ENCODE measurements at places on chromosomes 13 and 19.

- no peak for DNase-seq
Observed at GRCh38 chr19:31602548-31602947, 253.3 kb upstream of the TSHZ3 start.

DNA sequence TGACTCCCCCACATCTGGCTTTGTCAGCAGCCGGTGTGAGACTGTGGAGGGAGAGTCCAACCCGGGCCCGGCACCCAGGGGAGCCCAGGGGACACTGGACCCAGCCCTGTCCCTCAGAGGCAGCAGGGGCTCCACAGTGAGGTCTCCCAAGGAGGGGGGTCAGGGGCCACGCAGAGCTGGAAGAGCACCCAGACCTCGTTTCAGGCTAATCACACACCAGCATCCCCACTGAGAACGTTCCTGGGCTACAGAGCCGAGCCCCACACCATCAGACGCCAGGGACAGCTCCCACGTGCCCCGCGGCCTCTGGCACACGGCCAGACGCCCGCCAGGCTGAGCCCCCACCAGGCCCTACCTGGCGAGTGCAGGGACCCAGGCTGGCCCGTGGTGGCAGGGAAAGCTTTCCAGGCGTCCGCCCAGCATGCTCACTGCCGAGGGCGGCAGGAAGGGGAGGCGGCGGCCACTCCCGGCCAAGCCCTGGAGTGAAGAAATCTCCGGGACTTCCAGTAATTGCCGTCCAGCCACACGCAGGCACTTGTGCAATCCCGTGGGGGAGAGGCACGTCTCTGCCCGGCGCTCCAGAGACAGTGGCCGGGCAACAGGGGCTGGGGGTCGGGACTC lies 19.2 kb downstream of the SBNO2 start:
- no peak for DNase-seq

- no peak for DNase-seq
Observed at GRCh38 chr13:67519356-67519755, 289.2 kb upstream of the PCDH9 start.

DNA sequence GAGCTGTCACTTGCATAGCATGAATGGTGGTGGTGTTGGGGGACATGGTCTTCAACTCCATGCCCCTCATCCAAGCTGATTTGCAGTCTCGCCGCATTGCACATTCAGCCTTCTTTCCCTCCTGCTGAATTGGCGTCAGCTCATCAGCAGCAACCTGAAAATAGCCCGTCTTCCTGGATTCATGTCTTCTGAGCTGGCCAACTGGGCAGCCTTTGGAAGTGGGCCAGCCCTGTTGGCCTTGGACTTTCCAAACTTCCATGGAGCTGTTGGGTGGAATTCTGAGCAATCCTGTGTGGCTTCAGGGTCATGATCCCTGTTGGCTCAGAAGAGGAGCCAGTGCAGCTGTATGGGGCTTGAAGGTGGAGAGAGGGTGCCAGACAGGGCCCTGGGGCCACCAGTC lies 68.8 kb downstream of the ZNF536 start:
- no peak for DNase-seq

DNA sequence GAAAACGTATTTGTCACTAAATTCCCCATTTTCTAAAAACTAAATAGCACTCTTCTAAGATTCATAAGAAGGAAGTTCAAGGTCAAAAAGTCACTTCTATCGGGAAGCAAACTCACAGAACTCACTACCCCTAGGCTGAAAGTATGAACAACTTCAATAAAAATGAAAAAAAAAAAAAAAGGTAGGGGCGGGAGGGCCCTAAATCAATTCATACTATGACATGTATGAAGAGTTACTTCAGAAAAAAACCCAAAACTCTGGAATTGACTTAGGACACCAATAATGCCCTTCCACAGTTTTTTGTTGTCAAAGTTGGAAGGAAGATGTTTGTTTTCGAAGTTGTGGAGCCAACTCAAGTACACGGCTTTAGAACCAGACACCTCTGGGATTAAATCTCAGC lies 1.1 kb downstream of the SUCLA2 start:
- DNase-seq = no peak

DNA sequence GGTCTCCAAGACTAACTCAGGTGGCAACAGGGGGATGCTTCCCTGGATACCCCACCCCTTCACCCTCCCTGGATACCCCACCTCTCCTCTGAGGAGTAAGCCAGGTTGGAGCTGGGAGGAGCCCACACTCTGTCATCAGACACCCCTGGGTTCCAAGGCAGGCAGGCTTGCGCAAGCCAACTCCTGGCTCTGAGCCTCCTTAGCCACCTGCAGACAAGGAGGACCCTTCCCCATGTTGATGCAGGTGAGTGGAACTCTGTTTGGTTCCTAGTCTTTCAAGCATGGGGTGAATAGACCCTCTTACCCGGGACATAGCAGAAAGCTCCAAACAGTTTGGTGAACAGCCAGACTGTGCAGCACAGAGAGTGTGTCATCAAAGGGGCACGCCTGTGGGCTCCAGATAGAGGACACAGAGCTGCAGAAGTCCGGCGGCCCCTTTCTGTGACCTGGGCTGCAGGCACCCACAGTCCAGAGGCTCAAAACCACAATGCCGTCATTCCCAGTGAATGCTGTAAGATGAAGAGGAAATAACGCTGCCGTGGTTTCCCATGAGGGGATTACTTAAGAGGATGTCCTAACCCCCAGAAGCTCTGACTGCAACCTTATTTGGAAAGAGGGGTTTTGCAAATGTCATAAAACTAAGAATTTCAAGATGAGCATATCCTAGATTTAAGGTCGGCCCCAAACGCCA lies 12.1 kb upstream of the HAS1 start:
- DNase-seq = no peak

GRCh38 chr13:24161010-24161775 lies 673 bp downstream of the SPATA13 start:
- DNase-seq = no peak

- DNase-seq = no peak
Observed at GRCh38 chr19:1508507-1508856, 4.3 kb downstream of the ADAMTSL5 start.

DNA sequence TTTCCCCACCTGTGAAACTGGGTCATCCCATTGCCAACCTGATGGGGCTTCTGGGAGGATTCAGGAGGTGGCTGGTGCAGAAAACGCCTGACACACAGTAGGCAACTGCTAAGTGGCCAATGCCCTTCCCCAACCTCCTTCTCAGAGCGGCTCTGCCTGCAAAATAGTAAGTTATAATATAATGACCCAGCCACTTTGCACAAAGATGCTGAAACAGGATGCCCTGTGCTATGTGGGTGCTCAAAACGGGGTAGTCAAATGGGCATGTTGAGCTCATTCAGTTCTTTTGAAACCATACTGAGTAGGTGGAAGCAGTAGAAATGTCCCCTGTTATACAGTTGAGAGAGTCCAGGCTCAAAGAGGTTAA lies 507 bp downstream of the MARCHF2 start:
- DNase-seq = no peak

GRCh38 chr19:38726761-38727301 lies 17.4 kb downstream of the CAPN12 start:
- no peak for DNase-seq

DNA sequence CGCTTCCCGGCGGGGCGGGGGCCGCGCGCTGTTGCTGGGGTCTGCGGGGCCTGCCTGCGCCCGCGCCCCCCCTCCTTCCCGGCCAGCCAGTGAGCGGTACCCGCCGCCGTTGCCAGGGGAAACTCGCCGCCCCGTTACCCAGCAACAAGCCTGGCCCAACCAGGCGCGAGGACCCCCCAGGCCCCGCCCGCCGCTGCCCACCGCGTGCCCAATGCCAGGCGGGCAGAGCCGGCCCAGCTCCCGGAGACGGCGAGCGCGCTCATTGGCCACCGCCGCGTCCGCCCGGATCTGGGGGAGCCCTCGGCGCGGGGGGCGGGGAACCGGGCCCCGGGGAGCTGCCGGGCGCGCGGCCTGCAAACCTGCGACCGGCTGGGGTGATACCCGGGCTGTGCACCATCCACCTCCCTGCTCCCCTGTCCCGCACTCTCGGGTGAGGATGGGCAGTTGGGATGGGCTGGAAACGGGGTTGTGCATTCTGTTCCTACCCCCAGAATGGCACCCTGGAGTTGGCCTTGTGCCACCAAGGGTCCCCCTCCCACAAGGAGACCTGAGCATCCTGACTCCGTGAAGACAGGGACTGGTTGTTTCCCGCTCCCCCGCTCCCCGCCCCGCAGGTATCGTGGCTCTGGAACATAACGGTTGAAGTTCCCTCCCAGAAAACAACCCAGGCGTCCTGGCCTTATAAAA lies 8.8 kb upstream of the BBC3 start:
- DNase-seq = peak; percentile 38

DNA sequence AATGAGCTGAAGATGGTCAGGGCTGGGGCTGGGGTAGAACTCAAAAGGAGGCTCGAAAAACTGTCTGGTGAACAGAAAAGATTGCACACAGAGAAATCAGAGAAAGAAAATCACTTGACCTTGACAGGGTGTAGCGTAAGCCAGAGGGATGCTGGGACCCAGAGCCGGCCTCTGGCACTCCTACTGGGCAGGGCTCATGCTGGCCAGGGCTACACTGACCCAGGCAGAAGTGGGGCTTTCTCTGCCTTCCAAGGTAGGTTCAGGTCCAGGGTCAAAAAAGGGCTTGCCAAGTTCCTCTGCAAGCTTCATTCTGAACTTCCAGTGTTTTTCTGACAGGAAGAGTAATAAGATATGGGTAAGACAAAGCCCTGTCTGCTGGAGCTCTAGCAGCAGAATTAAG lies 56.2 kb downstream of the LATS2 start:
- DNase-seq = no peak

GRCh38 chr19:31232180-31232579 lies 117.1 kb downstream of the TSHZ3 start:
- no peak for DNase-seq

DNA sequence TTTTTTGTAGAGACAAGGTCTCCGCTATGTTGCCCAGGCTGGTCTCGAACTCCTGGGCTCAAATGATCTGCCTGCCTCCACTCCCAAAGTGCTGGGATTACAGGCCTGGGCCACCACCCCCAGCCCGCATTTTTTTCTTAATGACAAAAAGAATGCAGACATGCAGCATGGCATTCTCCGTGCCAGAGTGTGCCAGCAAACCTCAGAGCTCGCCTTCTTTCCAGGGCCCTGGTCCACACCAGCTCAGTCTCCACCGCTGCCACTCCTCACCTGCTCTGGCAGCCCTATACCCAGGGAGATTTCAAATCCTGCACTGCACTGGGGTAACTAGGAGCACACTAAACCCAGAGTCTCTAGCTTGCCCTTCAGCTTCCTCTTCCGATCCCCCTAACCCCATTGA lies 41.7 kb downstream of the ZIC5 start:
- DNase-seq = no peak

DNA sequence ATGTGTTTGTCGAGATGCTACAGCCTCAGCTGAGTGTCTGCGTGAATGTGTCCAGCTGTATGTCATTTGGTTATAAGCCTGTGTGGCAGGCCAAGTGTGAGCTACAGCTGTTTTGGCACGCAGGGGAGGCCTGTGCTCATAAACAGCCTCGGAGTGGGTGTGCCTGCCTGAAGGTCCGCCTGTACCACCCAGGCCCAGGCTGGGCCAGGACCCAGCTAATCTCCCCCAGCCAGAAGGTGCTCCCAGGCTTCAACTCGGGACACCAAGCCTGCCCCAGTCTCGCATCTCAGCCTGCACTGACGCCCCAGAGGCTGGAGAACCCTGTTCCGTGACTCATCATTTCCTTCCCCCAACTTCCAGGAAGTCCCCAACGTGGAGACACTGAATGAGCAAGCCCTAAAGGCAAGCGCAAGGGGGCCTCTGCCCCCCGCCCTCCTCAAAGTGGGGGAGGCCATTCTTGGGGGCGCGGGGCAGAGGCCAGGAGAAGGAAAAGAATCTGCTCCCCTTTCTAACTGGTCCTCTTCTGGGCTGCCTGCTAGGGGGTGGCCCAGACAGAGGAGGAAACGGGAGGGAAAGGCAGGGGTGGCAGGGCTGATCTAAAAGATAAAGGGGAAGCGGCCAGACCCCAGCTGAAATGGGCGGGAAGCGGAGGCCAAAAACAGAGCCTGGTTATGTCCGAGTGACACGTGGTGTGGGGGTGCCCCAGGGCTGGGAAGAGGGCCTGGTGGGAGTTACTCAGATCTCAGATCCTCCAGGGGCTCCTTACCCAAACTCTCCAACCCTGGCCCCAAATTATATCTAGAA lies 2.0 kb downstream of the SLC1A5 start:
- no peak for DNase-seq

DNA sequence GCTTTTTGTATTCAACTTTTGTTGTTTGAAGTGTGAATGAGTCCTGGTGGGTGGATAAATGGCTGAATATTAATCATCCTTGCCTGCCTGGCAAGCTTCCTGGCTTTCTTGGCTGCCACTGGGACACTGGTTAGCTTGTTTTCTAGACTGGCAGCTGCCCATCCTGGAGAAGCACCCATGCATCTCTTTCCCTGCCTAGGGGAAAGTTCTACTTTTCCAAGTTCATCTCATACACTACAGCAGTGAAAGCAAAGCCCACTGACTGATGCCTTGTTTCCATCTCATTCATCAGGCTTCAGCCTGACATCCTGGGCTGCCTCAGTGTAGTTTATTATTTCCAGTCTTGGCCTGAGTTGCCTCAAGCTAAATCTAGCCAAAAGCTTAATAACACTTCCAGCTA lies 244.8 kb downstream of the PCDH20 start:
- DNase-seq = no peak

GRCh38 chr19:53595510-53595867 lies 36.3 kb upstream of the DPRX start:
- DNase-seq = no peak

GRCh38 chr19:7480970-7481255 lies 7.9 kb downstream of the PEX11G start:
- no peak for DNase-seq

GRCh38 chr19:2230807-2231533 lies 5.2 kb downstream of the PLEKHJ1 start:
- DNase-seq = no peak

DNA sequence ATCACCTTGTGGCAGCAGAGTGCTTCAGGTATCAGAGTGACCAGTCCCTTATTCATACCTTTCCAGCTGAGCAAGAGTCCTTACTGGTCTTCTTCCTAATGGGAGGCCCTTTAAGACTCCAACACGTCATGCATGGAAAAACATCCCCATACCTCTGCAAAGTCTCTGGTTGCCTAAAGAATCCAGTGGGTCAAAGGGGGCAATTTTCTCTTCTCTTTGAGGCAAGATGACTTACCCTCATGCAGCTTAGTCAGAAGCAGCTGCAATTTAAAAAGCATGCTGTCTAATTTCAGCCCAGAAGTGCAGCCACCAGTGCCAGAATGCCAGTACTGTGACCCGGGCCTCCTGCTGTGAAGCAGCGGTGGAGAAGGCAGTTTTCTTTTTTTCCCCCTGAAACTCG lies 18.7 kb downstream of the PPP5C start:
- DNase-seq = no peak

DNA sequence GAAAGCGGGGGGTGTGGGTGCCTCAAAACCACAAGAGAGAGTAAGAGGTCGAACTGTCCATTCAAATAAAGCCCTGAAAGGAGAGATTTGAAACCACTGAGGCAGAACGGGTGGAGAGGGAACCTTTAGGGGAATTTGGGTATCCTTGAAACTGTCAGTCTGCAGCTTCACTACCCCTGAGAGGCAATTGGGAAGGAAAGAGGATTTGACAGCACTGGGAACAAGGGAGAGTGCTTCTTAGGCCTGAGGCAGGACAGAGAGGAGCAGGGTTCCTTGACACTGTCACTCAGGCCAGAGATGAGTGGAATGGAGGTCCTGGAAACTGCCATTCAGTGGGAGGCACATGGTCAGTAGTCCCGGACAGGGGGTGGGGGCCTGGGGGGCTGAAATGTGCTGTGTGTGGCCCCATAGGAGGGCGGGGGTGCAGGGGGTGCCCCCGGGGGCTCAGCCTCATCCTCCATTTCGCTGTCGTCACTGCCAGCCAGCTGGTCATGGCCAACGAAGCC lies 5.0 kb downstream of the GFY start:
- DNase-seq = no peak

All from NCI-H774 (cell line).